ENCODE measurements at places on chromosomes 1 and 21. TPM values are rescaled to one million over a fixed set of nuclear protein-coding genes. Genes with fewer than 3 reads are reported as not detected.

NENF gene
- 12.8 TPM for total RNA-seq

TRIM17 gene
- total RNA-seq, result not detected

MROH7 gene
- total RNA-seq, result 0.28 TPM

NPHS2 gene
- not detected for total RNA-seq

NR1I3 gene
- total RNA-seq, result not detected
